KBM-7 (cell line): ENCODE measurements at places on chromosomes 13 and 19.

- no peak for DNase-seq
These were observed 5.5 kb upstream of the ZNF580 start for GRCh38 chr19:55635334-55635717.

DNA sequence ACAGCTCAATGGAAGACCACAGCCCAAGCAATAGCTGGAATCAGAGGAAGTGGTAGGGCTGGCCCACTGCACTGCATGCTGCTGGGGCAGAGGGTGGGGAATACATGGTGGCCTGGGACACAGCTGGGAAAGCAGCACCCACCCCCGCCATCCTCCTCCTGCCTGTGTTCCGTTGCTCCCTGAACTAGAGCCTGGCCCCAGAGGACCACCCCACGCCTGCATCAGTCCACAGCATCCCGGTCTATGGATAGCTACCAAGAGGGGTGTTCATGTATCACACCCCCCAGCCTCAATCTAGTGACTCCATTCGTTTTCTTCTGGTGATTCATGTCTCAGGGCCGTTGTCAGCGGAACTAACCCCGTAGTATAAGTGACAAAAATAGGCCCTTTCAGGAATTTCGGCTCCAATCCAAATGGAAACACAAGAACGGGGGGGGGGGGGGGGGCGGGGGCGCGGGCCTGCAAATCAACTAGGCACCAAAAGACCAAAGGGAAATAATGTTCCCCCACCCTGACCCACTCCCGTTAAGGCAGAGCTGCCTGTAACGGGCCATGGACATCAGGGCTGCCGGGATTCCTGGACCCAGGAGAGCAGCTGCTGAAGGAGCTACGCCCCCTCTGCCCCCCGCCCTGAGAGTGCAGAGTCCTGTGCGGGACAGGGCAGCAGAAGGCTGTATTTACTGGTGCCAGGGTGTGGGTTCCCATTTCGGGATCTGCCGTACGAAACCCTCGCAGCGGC lies 18.9 kb upstream of the EPHX3 start:
- no peak for DNase-seq

DNA sequence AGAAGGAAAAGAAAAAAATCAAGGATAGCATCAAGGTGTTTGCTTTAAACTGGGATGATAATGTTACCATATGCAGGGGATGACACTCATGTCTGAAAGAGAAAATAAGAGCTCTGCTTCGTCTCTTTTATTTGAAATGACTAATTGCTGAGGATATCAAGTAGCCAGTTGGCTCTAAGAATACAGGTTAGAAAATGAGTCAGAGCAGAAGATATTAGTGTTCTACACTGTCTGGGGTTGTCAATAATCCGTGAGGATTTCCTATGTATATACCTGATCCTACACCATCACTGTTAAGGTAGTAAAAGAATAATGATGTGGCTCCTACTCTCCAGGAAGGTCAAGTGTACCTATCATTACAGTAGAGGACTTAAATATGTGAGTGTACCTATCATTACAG lies 562.5 kb downstream of the GPC6 start:
- DNase-seq, result no peak

- DNase-seq, result no peak
These were observed 12.5 kb downstream of the DOCK9 start for GRCh38 chr13:98965325-98965724.

GRCh38 chr13:60146471-60146870 lies 17.3 kb downstream of the DIAPH3 start:
- no peak for DNase-seq

- DNase-seq, result no peak
These were observed 184.0 kb upstream of the RFC3 start for GRCh38 chr13:33633701-33634545.

GRCh38 chr13:101473458-101473857 lies 21.0 kb downstream of the ITGBL1 start:
- DNase-seq, result no peak

DNA sequence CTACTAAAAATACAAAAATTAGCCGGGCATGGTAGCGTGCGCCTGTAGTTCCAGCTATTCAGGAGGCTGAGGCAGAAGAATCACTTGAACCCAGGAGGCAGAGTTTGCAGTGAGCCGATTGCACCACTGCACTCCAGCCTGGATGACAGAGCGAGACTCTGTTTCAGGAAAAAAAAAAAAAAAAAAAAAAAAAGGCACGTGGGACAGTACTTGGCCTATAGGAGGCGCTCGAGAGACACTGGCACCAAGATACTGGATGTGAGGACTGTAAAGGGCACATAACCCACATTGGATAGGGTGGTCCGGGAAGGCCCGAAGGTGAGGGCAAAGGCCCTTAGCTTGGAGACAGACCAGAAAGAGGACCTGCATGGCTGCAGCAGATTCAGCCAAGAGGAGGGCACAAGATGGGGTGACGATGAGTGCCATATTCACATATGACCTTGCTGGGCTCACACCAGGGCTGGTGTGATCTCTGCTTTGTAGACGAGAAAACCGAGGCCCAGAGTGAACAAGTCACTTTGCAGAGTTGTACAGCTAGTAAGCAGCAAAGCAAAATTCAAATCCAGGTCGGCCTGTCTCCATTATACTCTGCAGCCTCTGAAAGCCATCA lies 89.4 kb downstream of the DPF1 start:
- peak; percentile 77 for DNase-seq

DNA sequence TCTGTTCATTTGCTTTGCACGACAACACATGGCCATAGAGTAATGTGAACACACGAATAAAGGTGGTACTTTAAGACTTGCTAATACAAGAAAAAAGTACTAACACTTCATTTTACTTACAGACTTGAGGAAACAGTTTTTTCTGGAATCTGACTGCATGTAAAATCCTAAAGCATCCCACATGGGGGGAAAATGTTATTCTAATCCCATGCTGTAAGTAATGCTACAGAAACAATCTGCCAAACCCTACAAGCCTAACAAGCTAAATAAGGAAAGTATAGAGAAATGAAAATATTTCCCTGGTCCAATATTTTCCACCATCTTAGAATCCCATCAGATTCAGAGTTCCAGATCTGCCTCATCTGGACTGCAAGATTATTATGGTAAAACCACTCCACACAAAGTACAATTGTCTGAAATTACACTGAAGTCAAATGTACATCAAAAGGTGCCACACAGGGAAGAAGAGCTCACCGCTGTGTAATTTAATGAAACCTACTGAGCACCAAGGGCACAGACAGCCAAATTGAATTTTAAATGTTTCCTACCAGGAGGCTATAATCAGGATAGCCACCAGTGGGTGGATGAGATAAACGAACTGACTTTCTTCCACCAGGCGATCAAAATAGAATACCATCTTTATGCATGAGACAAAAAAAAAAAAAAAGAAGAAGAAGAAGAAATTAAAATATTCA lies 22.0 kb downstream of the LHFPL6 start:
- no peak for DNase-seq

GRCh38 chr13:38141792-38142191 lies 207.9 kb upstream of the UFM1 start:
- DNase-seq, result no peak

DNA sequence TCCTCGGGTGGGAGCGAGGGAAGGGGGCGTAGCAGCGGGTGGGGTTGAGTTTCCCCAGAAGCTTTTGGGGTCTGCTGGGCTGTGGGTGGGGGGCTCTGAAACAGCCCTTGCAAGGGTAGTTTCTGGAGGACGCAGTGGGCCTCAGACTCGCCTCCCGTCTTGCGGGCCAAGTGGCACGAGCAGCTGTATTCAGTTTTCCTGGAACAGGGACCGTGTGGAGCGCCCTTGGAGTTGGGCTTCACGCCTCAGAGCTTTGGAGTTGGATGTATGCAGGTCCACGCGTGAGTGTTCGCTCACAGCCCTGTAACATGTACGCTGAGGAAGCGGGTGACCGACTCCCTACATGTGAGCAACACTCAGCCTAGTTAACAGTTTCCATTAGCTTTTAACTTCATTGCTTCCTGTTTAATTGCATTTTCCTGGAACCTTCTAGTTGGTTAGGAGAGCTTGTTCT lies 603 bp downstream of the TM9SF2 start:
- DNase-seq, result peak; percentile 45

GRCh38 chr19:3178973-3179738 lies 587 bp downstream of the S1PR4 start:
- DNase-seq, result peak; percentile 45

DNA sequence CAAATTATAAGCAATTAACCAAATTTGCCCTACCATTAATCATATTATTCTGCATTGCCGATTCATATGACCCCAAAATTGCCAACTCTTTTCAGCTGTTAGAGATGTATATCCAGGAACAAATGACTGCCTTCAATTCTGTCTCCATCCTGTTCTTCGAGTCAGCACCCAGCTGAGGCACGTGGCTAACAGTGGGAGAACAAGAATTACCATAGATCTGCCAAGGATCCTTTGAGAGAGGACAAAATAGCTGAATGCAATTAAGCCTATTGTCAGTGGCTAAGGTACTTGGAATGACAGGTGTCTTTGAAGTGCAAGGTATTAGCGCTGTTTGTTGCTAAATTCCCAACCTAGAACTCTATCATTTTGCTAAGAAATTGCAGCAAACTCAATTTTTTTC lies 426.1 kb downstream of the TSHZ3 start:
- DNase-seq, result no peak

- no peak for DNase-seq
These were observed 6.3 kb downstream of the PLIN3 start for GRCh38 chr19:4861147-4861546.

DNA sequence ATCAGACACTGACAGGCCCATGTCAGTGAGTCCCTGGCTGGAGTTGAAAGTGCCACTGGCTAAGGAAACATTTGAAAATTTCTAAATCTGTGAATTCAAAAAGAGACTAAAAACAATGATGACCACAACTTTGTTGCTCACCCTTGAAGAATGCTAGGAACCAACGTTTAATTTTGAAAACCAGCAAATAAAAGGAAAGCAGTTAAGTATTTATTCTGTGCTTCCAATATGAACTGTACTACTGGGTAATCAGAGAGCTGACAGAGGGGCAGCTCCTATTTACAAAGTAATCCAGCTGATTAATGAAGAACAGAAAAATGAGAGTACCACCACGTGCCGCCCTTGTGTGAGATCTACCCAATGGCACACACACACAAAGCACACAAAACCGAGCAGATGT lies 44.7 kb upstream of the LATS2 start:
- no peak for DNase-seq

GRCh38 chr13:91802957-91803356 lies 404.5 kb downstream of the GPC5 start:
- no peak for DNase-seq

DNA sequence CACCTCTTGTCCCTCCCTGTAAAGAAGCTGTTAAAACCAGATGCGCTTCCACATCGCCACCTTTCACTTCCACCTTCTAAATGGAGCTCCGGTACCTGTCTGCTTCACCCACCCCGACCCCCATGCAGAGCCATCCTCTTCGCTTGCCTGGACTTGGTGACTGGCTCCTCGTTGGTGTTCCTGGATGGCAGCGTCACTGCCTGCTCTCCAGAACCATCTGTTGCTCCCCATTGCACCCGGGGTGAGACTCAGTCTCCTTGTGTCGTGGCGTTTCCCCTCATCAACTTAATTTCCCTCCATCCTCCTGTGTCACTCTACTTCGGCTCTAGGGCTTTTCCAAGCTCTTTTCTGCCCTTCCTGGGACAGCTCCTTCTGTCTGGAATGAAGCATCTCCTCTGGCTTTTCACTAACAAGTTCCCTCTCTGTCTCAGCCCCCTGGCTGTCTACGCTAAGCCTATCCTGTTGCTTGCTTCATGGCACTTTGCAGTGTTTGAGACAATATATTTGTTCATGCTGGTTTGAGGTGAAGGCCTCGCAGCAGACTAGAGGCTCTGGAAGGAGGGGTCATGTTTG lies 10.3 kb downstream of the CEBPG start:
- no peak for DNase-seq

- DNase-seq, result no peak
These were observed 28.5 kb downstream of the ZNF266 start for GRCh38 chr19:9406798-9407352.

DNA sequence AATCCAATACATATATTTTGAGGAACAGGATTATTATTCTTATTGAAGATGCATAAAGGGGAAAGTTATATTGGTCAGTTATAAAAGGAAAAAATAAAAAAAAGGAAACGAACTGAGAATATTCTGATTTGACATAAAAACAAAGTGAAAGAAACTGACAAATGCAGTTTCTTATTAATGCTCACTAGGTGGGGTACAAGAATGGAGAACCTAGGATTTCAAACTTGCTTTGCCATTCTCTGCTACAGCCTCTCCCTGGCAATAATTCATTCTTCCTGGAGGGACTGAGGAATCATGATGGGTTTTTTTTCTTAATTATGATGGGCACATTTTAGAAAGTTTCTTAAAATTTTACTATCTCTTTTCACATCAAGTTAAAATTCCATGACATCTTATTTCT lies 154.9 kb downstream of the PCDH9 start:
- DNase-seq, result no peak

DNA sequence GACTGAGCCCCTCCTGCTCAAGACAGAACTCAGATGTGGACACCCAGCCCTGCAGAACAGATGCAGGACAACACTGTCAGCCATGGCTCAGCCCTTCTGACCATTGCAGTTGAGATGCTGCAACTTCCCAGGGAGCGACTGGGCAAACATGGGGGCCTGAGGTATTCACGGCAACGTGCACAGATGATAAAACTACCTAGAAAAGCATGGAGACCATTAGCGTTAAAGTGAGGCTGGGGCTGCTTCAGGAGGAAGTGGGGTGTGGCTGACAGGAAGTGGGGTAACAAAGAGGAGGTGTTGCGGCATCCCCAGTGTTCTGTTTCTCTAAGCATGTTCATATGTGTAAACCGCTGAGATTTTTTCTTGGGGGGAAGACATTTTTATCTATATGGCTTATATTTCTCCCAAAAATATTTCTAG lies 1.3 kb upstream of the SIGLEC9 start:
- DNase-seq, result no peak

GRCh38 chr19:33278403-33279269 lies 23.7 kb downstream of the CEBPA start:
- no peak for DNase-seq

- DNase-seq, result peak; percentile 93
These were observed 23.5 kb downstream of the KCTD15 start for GRCh38 chr19:33819880-33820781.

DNA sequence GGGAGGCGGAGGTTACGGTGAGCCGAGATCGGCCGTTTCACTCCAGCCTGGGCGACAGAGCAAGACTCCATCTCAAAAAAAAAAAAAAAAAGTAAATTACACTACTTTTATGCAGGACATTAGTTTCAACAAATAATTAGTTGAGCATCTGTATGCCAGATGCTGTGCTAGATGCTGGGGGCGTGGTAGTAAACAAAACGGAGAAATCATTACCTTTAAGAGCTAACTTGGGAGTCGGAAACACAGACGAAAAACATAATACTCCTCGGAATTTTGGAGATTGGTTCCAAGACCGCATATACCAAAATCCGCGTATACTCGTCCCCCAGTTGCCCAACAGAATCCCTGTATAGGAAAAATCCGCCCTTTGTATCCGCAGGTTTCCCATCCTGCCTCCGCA lies 1.3 kb upstream of the DUS3L start:
- no peak for DNase-seq

GRCh38 chr13:32023698-32024097 lies 7.9 kb upstream of the FRY start:
- no peak for DNase-seq

GRCh38 chr19:27828829-27829228 lies 1384.1 kb downstream of the UQCRFS1 start:
- DNase-seq, result no peak
